ENCODE measurements at places on chromosomes 4 and X.

DNA sequence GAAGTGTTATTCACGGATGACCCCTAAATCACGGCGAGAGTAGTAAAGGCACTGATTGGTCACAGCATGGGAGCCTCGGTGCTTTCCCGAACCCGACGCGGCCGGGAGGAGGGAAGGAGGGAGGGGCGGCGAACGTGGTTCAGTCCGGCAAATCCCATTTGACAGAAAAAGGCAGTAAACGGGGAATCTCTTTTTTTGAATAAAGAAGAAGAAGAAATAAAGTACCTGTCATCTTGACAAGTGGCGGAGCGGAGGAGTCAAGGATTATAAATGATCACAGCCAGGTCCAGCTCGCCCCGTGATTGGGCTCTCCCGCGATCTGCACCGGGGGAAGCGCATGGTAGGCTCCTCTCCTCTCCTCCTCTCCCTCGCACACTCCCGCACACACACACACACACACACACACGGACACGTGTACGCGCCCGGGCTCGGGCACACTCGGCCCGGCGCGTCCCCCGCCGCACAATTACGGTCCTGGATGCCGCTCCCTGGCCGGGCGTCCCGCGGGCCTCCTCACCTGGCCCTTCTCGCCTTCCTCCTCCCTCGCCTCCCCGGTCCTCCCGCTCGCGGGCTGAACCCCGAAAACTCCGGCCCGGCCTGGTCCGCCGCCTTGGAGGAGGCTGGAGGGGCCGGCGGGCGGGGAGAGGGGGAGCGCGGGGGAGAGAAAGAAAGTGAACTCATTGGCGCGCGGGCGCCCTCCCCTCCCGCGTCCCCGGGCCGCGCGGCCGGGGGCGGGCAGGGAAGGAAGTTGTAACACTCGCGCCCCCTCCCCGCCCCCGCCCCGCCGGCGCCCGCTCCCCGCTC lies 99.2 kb upstream of the TENM3 start:
- peaks cover 30% of the 10 kb centered on the region for H3K27me3 ChIP-seq
- peak overlapping the region; percentile 97 for H3K27ac ChIP-seq
- H3K36me3 ChIP-seq = no peaks in the 10 kb centered on the region
- DNase-seq = peak; percentile 69

GRCh38 chr4:89549907-89550306 lies 242.3 kb upstream of the GPRIN3 start:
- H3K4me3 ChIP-seq = no peak overlapping the region
- no peaks in the 10 kb centered on the region for H3K36me3 ChIP-seq
- H3K27ac ChIP-seq = no peak overlapping the region
- no peaks in the 10 kb centered on the region for H3K4me1 ChIP-seq
- DNase-seq = no peak
- H3K27me3 ChIP-seq = no peaks in the 10 kb centered on the region

GRCh38 chr4:104571341-104571740 lies 76.6 kb upstream of the CXXC4 start:
- H3K4me3 ChIP-seq = no peak overlapping the region
- no peaks in the 10 kb centered on the region for H3K36me3 ChIP-seq
- no peak overlapping the region for H3K27ac ChIP-seq
- H3K4me1 ChIP-seq = peaks cover 9% of the 10 kb centered on the region

- DNase-seq = no peak
- no peaks in the 10 kb centered on the region for H3K27me3 ChIP-seq
- no peak overlapping the region for H3K4me3 ChIP-seq
- H3K36me3 ChIP-seq = no peaks in the 10 kb centered on the region
- H3K4me1 ChIP-seq = no peaks in the 10 kb centered on the region
These were observed 31.6 kb upstream of the MSN start for GRCh38 chrX:65635822-65636221.

GRCh38 chr4:45865781-45866180 lies 258.1 kb downstream of the GABRG1 start:
- H3K36me3 ChIP-seq = no peaks in the 10 kb centered on the region
- no peak overlapping the region for H3K4me3 ChIP-seq
- H3K4me1 ChIP-seq = no peaks in the 10 kb centered on the region
- no peak for DNase-seq
- no peaks in the 10 kb centered on the region for H3K27me3 ChIP-seq
- no peak overlapping the region for H3K27ac ChIP-seq

DNA sequence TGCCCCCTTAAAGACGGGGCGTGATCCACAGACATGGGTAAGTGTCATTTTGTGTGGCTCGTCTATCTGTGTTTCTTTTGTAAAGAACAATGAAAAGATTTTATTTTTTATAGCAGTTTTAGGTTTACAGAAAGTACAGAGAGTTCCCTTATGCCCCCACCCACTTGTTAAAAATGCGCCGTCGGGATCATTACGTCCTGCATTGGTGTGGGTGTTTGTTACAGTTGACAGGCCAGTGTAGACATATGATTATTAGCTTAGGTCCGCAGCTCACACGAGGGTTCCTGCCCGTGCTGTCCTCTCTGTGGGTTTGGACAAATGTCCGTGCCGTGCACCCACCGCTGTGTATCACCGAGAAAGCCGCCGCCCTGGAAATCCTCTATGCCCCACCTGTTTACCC lies 50.5 kb downstream of the RGS12 start:
- H3K4me3 ChIP-seq = no peak overlapping the region
- DNase-seq = no peak
- H3K4me1 ChIP-seq = peaks cover 23% of the 10 kb centered on the region
- no peaks in the 10 kb centered on the region for H3K27me3 ChIP-seq
- no peak overlapping the region for H3K27ac ChIP-seq
